ENCODE measurements at places on chromosomes 16 and 17.

DNA sequence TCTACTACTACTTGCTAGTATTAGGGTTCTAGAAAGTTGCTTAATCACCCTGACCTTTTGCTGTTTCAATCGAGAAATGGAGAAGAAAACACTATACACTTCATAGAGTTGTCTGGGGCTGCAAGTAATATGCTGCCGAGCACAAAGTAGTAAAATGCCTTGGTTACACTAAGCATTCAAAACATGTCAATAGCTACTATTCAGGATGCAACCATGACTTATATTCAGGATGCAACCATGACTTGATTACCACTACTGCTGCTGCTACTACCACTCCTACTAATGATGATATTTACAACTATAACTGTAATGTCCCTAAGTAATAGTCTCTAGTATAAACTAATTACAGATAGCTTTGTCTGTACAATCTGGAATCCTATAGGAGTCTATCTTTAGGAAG is 35.3 kb downstream of the ADAMTS18 start:
- no peak for DNase-seq

DNA sequence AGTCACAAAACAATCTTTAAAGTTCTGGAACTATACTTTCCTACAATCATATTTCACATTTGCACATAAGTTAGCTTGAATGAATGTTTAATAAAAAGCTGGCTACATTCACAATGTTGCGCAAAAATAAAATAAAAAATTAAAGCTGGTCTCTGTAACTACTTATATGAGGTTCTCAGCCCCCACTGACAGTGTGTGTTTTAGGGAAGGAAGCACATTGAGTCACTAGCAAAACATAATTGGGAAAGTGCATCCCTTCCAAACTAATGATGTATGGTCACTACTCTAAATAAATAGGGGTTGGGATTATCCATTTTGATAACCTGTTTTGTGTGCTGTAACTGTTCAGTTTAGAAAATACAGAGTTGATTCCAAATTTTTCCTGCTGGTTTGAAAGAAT is 251.9 kb downstream of the IRX3 start:
- DNase-seq = no peak

- DNase-seq = no peak
These were observed 27.3 kb downstream of the KAT7 start for GRCh38 chr17:49815761-49816281.

- no peak for DNase-seq
These were observed 68.0 kb upstream of the MRTFB start for GRCh38 chr16:14003074-14003570.

DNA sequence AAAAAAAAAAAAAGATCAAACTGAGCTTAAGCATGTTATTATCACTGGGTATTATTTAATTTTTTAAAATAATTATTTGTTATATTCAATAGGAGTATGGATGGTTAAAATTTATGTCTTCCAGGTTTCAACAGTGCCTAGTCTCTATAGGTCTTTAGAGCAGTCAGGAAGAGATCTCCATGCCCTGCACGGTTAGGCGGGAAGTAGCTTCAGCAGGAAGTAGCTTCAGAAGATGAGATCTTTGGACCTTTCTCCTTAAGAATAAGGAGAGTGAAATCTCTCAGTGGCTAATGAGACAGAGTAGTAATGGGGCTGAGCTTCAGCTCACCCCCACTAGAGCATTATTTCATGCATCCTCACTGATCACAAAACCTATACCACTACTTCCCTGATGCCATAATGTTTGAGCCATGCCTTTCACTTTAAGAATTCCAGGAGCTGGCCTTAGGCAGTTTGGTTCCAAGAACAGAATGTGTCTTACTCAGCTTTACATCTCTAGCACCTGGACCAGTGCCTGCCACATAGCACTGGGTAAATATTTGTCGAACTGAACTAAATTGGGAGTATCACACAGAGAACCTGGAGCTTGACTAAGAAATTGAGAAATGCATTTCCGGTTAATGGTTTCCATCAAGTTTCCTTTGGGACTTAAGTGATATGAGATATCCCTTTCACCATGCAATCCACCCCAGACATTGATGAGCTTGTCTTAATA is 43.5 kb downstream of the SCPEP1 start:
- no peak for DNase-seq

GRCh38 chr16:87675111-87675719 is 72.9 kb downstream of the JPH3 start:
- no peak for DNase-seq

GRCh38 chr16:82016964-82017363 is 5.7 kb upstream of the SDR42E1 start:
- no peak for DNase-seq

GRCh38 chr16:3454093-3454492 is 10.6 kb downstream of the NAA60 start:
- no peak for DNase-seq

GRCh38 chr17:41689497-41690299 is 1.0 kb downstream of the EIF1 start:
- DNase-seq = no peak

DNA sequence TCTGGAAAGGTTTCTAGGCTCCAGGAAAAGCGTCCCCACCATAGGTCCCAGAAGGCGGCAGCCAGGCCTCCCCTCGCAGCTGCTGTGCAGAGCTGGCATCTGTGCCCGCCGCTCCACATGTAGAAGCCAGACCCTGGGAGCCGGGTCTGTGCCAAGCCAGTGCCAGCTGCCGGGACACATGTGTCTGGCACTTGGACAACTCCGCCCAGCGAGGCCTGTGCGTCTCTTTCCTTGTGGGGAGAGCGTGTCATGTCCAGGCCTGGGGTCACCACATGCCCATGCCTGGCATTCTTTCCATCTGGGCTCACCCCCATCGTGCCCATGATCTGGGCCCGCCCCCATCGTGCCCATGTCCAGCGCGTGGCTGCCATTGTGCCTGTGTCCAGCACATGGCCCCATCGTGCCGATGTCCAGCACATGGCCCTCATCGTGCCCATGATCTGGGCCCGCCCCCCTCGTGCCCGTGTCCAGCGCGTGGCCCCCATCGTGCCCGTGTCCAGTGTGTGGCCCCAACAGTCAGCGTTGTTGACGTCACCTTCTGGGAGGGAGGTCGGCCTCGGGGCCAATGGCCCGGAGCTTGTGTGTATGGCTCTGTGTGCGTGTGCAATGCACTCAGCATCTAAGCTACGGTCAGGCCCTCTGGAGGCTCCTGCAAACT is 13.3 kb upstream of the ACSF3 start:
- no peak for DNase-seq

DNA sequence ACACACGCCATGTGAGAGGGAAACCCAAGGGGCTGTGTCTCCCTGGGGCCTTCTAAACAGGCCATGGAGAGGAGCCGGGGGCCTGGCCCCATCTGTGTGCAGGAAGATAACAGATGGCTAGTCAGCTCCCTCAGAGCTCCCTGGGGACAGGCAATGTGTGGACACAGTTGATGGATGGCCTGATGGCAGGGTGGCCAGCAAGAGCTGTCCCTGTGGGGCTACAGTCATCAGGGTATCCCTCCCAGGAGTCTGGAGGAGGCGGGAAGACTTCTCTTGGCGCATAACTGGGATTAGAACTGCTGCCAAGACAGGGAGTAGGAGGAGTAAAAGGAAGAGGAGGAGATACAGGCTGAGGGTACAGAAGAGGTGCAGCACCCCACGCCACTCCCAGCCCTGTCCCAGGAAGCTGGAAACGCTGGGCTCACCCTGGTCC is 17.3 kb downstream of the MYO18A start:
- no peak for DNase-seq

DNA sequence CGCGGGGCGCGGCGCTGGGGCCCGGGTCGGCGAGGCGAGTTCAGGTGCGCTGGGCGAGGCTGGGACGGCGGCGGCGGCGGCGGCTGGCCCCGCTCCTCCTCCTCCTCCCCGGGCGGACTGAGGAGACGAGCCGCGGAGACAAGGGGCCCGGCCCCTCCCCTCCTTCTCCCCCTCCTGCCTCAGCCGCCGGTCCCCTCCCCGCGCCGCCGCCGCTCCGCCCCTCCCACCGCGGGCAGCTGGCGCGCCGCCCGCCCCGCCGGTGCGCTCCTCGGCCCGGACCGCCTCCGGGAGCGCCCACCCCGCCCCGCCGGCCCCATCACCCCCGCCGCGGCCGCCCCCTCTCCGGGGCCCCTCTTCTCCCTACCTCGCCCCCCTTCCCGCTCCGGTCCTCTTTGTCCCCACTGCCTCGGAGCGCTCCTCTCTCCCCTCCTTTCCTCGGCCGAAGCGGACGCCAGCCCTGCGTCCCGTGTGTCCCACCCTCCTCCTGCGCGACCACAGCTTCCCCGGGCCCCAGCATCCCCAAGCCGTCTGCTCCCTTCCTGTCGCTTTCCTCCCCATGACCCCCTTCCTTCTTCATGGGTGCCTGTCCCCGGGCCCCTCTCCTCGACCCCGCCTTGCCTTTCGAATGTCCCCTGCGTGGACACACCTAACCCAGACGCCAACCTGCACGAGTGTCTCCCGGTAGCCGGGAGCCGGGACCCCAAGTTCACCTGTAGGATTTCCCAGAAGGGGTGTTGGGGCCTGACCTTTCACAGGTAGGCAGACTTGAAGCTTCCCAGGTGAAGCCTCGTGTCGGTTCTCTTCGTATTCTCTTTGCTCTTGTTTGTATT is at the start of gene TOX3:
TOX3 (minus strand) TSS at position 140 of the 830 bp plus-strand sequence. CDS start 420 bp downstream, outside the sequence.
- DNase-seq = no peak

- no peak for DNase-seq
These were observed 202.8 kb upstream of the FOXF1 start for GRCh38 chr16:86307514-86307903.

DNA sequence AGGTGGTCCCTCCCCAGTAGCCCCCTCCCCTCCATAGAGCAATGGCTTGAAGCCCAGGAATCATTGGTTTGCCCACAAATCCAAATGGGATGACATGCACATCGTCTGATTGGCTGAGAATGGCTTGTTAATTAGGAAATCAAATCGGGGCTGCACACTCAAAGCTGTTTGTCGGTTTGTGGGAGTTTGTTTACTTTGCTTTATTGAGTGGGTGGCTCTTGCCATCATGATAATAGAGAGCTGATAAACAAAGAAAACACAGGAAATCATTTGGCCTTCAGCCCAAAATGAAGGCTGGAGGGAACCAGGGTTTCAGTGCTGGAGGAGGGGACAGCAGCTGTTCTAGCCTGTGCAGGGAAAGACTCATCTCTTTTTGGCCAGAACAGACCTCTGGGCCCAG is 316.3 kb downstream of the CBLN1 start:
- DNase-seq = no peak

DNA sequence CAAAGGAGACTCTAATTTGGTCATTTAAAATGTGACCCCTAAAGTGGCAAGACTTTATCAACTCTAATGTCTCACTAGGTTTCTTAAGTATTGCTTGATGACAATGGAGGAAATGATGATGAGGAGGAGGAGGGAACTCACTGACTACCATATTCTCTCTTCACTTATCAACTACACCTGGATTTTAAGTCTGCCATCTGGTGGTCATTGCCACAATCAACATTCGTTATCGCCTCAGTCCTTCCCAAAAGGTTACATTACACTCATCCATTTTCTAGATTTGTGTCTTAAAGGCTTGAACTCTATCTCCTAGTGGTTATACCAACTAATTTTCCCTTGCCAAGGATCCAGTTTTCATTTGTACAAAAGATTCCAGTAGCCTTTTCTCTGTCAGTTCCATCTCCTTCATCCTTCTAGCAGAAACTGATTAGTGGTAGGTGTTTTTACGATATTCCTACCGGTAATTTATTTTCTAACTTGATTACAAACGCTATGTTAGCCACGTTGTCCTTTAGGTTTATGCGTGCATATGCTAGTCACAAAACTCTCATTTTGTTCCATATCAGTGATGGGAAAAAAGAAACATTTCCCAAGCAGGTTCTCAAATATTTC is 114.6 kb upstream of the NOG start:
- no peak for DNase-seq

DNA sequence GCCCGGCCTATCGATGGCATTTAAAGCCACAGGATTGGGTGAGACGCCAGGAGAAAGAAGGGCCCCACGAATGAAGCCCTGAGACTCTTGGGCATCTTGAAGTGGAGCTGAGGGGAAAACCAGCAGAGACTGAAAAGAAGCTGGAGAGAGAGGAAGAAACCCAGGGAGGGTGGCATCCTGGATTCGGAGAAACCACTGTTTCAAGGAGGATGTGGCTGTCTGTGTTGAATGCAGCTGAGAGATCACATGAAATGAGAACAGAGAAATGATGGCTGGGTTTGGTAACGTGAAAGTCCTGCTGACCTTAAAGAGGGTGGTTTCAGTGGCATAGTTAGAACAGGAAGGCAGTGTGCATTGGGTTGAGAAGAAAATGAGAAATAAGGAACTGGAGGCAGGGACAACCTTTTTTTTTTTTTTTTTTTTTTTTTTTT is 3.8 kb downstream of the TNFSF12 start:
- DNase-seq = no peak

DNA sequence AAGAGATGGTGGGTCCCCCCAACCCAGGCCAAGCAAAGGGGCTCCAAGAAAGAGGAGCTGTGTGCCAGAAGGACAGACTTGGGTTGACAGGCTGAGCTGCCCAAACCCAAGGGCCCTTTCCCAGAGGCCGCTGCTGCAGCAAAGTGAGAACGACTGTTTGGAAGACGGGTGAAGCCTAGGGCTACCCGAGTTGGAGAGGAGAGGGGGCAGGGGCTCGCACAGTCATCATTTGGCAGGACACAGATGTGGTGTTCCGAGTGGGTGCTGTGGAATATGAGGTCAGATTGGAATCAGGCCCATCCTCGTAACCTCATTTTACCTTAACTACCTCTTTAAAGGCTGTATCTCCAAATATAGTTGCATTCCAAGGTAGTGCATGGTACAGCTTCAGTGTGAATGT is 5.3 kb upstream of the MFAP4 start:
- DNase-seq = no peak

DNA sequence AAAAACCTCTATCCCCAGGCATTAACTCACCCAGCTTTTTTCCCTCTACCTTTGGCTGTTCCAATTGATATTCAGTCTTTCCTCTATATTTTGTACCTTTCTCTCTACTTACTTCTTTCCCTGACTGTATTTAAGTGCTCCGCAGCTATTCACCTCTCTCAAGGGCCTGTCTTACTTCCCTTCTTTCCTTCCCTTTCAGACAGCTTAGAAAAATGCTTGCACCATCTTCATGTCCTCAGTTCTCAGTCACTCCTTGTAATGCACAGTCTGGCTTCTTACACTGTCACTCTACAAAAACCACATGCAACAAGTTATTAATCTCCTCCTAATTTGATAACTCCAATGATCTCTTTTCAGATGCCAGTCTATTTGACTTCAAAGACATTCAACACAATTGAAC is 163.4 kb downstream of the PHKB start:
- no peak for DNase-seq

DNA sequence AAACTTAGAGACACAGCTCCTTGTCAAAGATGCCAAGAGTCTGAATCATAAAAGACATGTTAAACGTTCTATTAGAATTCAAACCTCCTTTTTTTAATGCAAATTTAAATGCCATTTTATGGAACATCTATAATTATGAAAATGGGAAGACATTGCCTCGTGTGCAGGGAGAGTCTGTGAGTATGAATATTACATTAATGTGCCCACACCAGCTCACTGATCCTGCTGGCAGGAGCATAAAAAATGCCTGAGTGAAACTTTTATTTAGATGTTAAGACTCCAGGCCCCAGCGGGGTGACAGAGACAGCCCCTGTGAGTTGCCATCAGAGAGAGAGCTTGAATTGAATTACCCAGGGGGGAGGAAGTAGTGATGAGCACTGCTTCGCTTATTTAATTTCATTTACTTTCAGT is 84.8 kb downstream of the SNX11 start:
- no peak for DNase-seq

Measured in cerebellar nuclear complex (tissue), 1 donor.